ENCODE measurements at places on chromosomes 13 and 19.
A peak's percentile ranks its signal among the peaks of the same experiment; 100 is the strongest.

DNA sequence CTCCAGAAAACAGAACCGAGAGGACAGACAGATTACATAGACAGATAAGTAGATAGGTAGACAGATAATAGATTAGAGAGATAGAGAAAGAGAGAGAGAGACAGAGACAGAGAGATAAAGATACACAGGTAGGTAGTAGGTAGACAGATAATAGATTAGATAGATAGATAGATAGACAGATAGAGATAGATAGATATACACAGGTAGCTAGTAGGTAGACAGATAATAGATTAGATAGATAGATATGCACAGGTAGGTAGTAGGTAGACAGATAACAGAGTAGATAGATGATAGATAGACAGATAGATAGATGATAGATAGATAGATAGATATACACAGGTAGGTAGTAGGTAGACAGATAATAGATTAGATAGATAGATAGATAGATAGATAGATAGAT lies 10.1 kb downstream of the FFAR2 start:
- DNase-seq, result no peak

- DNase-seq, result peak; percentile 25
Measured at GRCh38 chr19:35533822-35534392, 651 bp downstream of the GAPDHS start.

GRCh38 chr13:24716446-24716845 lies 36.2 kb downstream of the ATP12A start:
- DNase-seq, result no peak

DNA sequence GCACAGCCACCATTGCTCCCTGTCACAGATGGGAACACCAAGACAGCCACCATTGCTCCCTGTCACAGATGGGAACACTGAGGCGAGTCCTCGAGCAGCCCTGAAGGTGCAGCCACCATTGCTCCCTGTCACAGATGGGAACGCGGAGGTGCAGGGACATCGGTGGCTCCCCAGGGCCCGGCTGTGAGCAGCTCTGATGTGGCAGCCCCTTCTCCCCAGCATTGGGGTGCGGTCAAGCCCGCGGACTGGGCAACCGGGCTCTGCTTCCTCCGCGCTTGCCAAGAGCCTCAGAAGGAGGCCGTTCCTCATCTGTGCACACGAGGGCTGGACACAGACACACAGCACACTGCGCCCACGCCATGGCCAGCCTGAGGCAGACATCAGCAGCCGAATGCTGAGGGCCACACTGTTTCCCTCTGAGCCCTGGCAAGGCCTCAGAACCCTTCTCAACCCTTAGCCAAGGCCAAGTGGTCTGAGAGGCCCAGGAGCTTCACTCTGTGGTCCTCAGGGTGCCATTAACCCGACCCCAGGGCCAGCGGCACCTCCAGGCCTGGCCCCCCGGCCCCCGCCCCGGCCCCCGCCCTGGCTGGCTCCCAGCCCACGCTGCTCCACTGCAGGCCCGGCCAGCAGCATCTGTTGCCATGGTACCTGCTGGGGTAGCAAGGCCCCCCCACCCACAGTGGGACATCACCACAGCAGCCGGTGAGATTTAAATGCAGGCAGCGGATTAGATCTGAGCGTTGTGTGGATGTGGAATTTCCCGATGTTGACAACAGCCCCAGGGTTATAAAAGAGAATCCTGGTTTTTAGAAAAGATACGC lies 18.4 kb downstream of the C2CD4C start:
- peak; percentile 6 for DNase-seq

DNA sequence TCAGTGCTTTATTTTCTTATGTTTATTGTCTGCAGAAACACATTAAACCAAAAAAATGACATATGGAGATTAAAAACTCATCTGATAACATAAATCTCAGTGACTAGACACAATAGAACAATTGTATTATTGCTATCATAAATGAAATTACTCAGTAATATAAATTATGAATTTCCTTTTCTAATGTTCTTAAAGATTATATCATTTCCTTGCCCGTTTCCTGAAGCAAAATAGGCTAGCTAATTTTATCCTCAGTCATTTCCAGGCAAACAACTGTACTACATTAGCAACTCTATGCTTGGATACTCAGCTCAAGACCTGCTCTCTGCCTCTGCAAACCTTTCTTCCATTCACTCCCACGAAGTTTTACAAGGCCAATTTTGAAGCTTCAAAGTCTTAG lies 61.2 kb downstream of the RFC3 start:
- DNase-seq, result no peak

DNA sequence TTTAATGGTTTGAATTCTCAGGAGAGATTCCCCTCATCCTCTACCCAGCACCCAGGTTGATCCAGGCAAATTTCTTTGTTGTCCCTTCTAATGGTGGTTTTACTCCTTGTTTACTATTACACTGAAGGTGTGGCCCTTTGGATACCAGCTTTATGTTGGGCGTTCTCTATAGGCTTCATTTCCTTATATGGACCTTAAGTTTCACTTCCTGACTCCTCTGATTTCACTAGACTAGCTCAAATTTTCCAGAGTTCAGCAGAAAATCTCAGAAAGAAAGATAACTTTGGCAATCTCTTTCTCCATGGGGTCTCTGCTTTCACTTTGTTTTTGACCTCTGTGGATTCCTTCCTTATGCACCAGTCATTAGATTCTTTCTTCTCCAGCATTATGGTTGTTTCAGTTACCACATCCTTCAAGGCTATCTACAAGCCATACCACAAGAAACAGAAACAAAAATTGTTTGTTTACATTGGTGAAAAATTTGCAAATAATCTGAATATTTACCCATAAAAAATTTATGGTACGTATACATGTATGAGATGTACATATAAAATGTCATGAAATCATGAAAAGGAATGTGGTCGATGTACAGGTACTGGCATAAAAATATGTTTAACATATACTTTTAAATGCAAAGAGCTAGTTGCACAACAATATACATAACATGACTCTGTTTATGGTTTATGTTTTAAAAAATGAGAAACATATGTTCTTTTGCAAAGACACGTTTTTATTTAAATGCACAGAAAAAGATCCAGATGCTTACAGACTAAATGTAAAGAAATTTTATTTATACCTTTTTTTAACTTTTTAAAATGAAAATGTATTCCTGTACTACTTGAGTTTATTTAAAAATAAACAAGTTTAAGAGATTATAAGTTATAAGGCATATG lies 212.6 kb downstream of the LACC1 start:
- no peak for DNase-seq

- no peak for DNase-seq
Measured at GRCh38 chr13:110562696-110563462, 1.4 kb upstream of the RAB20 start.

- no peak for DNase-seq
Measured at GRCh38 chr19:18173054-18173571, 500 bp upstream of the IFI30 start.

DNA sequence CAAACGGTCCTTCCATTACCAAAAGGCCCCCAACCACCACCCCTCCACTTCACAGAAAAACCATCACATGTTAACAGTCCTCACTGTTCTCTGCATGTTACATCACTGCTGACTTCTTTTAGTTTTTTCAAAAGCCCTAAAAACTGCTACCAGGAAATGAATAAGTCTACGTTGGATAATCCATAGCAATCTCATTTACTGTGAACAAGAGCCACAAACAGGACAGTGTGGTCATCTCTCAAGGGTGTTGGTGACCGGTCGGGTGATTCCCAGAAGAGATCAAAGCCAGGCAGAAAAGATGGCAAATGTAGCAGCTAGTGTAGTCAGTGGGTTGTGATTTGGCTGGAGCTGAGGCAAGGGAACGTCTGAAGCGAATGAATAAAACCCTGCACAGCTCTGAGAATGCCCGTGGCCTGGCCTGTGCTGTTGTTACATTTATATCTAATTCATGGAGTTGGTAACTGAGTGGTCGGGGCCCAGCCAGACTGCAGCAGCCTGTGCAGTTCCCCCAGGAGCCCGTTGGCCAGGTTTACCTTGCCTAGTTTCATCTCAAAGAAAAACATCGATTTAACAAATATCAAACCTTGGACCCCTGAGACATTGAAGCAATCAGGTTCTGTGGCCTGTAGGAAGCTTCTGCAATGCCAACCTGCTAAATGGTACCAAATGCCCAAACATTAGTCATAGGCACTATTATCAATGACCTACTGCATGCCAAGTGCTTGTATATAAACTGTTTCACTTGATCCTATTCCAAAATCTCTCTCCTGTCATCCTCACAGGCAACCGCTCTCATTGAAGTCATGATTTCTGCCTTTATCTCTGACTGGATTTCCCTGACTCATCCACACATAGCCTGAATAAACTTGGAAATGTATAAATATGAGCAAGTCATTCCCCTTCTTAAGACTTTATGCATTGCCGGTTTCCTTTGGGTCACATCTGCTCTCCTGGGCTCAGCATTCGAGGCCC lies 153.8 kb upstream of the SERP2 start:
- no peak for DNase-seq

All from activated naive CD4-positive, alpha-beta T cell treated with anti-CD3 and anti-CD28 coated beads, Interleukin-2, amount 50 U/mL, for 16 hours (primary cell).